ENCODE measurements at places on chromosomes 1 and 21.

- no peak for DNase-seq
Observed at GRCh38 chr1:25112400-25112799, 119.9 kb downstream of the SYF2 start.

GRCh38 chr1:64961923-64962322 lies 4.4 kb downstream of the JAK1 start:
- no peak for DNase-seq

GRCh38 chr1:172777767-172778166 lies 118.9 kb downstream of the FASLG start:
- DNase-seq: no peak

GRCh38 chr1:95023399-95024043 lies 49.2 kb downstream of the ALG14 start:
- DNase-seq: no peak

DNA sequence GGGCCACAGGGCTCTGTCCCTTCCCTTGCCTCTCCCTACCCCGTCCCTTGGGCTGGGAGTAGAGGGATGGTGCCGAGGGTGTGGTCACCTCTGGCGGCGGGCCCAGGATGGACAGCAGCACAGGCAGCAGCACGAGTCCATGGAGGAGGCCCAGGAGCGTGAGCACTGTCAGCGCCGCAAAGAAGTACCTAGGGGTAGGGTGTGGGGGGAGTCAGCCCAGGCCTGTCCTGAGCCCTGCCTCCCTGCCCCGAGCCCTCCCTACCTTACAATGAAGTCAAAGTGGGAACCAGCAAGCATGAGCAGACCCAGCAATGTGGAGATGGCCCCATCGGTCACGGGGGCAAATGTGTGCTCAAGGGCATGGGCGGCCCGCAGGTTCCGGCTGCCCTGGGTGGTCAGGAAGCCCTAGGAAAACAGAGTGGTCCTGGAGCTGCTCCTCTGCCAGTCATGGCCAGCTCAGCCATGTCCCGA lies 14.7 kb downstream of the BTBD19 start:
- DNase-seq: no peak

GRCh38 chr21:37821786-37822450 lies 94.3 kb downstream of the KCNJ6 start:
- DNase-seq: no peak

GRCh38 chr1:12287869-12288268 lies 58.0 kb downstream of the VPS13D start:
- DNase-seq: no peak

DNA sequence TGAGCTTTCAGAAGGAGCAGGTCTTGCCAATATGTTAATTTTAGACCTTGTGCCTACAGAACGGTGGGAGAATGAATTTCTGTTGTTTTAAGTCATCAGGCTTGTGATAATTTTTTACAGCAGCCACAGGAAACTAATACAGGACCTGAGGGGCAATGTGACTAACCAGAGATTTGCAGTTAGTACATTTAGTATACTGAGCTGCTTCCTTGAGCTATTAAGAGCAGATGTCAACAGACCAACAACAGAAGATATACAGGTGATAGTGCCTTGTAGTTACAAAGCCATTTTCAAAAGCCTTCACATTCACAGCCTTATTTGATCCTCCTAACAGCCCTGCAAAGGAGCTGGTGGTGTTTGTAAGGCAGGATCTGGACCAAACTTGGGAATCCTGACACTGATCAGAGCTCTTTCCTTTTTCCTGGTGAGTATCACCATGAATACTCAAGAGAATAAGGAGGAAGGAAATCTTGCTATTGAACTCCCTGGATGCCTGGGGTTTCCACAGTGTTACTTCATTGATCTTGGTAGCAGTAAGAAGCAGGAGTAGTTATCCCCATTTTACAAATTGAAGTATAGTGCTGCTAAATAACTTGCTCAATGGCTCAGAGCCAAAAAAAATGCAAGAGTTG lies 4.7 kb upstream of the SLAMF1 start:
- no peak for DNase-seq

DNA sequence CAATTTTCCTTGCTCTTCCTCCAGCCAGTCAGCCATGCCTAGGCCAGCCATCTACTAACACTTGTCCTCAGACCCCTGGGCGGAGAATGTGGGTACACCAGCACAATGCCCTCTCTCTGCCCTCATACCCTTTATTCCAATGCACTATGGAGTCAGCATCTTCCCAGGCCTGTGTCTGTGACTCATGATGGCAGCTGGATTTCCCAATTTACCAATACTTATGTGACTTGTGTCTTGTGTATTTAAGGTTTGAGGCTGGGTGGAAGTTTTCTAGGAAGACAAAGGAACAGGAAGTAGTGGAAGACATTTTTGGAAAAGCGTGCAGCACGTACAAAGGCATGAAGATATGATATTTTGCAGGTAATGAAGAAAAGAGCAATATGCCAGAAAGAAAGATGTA lies 114.3 kb downstream of the NMNAT2 start:
- DNase-seq: no peak

DNA sequence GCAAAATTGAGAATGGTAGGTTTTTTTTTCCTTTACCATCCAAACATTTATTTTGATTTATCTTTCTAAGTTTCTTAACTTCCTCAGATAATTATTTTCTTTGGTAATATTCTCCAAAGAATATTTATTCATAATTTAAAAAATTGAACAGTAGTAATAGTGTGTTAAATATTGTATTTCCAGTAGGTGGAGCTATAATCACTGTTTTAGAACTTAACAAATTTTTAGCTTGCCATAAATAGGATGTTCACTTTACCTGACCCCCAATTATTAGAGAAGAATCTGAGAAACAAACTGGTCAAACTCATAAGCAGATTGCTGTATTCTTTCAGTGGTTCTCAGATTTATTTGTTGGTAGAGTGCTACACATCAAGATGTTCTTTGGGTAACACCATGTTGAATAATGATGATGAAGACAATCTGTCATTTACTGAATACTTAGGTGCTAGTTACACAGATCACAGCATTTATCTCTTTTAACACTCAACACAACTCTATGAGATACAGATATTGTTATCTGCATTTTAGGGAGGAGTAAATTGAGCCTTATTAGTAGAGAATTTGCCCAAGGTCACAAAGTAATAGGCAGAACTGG lies 82.4 kb upstream of the GPR88 start:
- DNase-seq: no peak

GRCh38 chr1:101025283-101025656 lies 314 bp downstream of the DPH5 start:
- DNase-seq: no peak

DNA sequence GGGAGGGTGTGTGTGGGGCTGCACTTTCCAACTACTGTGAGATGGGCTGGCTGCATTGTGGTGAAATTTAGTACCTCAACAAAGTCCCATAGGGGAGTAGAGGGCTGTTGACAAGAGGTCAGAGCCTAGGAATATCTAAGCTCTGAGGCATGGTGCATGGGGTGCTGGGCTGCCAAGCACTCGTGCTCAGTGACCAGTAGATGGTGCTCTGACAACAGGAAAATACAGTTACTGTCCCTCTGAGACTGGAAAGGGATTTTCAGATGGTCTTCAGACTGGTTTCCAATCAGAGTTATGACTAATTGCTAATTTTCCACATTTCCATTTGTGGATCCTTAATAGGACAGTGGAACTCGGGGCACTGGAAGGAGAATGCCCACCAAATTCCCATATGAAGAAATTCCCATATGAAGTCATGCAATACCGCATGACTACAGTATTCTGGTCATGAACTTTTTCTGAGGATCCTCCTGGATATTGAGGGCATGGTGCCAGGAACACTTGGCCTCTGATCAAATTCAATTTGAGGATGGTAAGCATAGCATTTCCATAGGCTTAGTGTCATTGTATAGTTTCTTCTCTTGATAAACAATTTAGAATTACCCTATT lies 4.1 kb upstream of the CACNA1E start:
- peak; percentile 11 for DNase-seq

DNA sequence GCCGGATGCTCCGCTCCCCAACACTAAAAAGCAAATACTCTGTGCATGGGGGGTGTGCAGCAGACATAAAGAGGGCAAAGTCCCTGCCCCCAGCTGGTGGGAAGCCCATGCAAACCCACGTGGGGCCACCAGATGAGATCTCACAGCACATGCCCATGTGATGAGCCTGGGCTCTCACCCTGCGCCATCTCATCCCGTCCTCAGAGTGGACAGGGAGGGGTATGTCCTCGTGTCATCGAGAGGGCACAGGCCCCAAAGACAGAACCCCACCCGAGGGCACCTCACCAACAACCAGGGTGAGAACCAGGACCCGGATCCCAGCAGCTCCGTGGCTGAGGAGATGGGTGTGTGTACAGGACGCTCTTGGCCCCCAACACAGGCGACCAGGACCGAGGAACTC lies 25.1 kb upstream of the ARHGEF16 start:
- DNase-seq: no peak

DNA sequence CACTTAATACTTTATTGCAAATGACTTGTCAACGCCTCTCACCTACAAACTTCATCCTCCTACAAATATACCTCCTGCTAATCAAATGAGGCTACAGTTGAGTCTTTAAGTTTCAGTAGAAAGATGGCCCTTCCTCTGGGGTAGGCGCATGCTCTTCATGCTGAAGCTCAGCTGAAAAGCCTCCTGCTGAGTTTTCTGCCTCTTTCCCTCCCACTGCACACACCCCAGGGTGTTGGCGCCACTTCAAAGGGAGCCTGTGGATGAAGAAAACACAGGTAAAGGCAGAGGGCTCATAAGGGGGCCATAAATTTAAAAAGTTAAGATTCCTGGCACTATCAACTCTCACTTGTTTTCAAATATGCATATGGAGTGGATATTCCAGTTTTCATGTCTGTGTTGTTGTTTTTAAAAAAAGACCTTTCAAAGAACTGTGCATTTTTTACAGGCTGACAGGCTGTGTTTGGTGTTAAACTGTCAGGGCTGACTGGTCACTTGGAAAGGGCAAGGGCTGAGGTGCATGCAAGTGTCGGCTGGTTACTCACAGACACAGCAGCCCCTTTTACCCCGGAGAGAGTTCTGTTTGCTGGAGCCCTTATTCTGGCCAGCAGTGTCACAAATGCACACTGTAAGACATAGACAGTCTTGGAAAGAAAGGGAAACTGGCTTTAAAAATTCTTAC lies 42.9 kb upstream of the LGALS8 start:
- no peak for DNase-seq

- peak; percentile 91 for DNase-seq
Observed at GRCh38 chr1:27504588-27505419, 14.8 kb upstream of the WASF2 start.

GRCh38 chr1:187032316-187032981 lies 203.7 kb downstream of the PLA2G4A start:
- DNase-seq: no peak

GRCh38 chr1:205298191-205298994 lies 23.2 kb downstream of the NUAK2 start:
- DNase-seq: no peak

GRCh38 chr1:169694304-169695075 lies 16.9 kb downstream of the SELL start:
- DNase-seq: no peak

DNA sequence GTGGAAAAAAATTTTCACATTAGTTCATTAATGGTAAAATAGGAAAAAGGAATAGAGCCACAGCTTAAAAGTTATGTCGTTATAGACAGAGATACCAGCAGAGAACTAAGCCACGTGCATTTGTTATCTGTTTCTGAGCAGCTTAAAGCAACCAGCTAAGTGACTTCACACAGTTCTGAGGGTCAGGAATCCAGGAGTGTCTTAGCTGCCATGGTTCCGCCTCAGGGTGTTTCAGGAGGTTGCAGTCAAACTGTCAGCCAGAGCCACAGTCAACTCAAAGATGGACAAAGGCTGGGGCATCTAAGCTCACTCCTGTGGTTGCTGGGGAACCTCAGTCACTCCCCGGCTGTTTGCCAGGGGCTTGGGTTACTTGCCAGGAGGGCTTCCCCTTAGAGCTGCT lies 515.8 kb downstream of the SMYD3 start:
- DNase-seq: no peak

- no peak for DNase-seq
Observed at GRCh38 chr1:35449334-35450008, 107.7 kb downstream of the KIAA0319L start.

DNA sequence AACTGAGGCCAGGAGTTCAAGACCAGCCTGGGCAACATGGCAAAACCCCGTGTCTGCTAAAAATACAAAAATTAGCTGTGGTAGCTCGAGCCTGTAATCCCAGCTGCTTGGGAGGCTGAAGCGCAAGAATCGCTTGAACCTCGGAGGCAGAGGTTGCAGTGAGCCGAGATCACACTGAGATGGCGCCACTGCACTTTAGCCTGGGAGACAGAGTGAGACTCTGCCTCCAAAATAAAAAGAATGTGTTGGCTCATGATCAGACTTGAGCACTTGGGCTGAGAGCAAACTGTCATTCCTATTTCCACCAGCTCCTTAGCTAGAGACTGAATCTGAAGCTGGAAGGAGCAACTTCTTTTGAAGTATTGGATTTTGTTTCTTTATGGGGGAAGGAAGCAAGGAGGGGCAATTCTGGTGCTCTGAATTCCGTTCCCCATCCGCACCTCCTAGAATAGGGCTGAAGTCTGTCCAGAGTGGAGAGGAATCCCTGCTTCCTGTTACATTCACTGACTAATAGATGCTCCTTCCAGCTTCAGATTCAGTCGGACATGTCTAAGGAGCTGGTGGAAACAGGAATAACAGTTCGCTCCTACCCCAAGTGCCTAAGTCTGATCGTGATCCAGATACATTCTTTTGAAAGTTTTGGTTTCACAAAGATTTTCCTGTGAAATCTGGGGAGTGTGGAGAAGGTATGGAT lies 3.8 kb downstream of the ZNF672 start:
- no peak for DNase-seq

- DNase-seq: no peak
Observed at GRCh38 chr1:29599826-29600225, 363.5 kb downstream of the PTPRU start.

GRCh38 chr1:178954325-178954690 lies 71.4 kb upstream of the FAM20B start:
- no peak for DNase-seq

DNA sequence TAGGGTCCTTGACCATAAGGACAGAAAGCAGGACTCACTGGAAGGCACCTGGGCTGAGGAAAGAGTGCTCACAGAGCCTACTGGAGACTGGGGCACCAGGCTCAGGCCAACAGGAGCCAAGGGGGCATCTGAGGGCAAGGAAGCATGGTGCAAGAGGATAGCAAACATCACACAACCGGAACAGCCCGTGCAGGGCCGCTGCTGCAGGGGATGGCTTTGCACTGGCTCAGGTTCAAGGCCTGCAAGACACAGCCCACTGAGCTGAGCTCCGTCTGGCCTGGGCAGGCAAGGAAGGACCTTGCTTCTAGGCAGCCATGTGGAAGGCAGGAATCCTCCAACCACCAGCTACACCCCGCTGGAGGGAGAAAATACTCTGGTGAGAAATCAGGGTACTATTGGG lies 59.8 kb upstream of the KIF26B start:
- no peak for DNase-seq

DNA sequence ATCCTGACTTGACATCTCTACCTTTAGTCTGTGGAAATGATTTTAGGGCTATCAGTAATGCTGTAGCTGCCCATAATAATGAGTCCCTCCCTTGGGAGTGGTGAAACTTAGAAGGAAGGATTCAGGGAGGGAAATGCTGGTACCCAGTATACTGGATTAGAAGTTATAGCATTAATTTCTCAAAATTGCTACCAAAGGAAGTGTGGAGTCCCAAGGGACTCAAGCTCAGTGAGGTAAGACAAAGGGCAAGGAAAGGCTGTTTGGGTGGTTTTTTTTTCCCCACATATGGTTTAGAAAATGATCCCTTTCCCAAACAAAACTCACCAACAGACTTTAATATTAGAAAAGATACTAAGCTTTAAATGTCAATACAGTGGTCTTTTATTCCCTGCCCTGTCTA lies 99.9 kb downstream of the CD247 start:
- DNase-seq: no peak

All from anterior cingulate cortex (tissue), 58 donors.